Stimulated activated CD4-positive, alpha-beta T cell treated with anti-CD3 and anti-CD28 coated beads, Interleukin-2, amount 100 ng/mL, for 24 hours (primary cell): ENCODE measurements at places on chromosomes 4 and X.
A peak's percentile ranks its signal among the peaks of the same experiment; 100 is the strongest.

- no peak for DNase-seq
These were observed 52.0 kb downstream of the TBC1D14 start for GRCh38 chr4:6961496-6962210.

GRCh38 chrX:13837290-13837745 lies 20.4 kb upstream of the GPM6B start:
- DNase-seq, result no peak

DNA sequence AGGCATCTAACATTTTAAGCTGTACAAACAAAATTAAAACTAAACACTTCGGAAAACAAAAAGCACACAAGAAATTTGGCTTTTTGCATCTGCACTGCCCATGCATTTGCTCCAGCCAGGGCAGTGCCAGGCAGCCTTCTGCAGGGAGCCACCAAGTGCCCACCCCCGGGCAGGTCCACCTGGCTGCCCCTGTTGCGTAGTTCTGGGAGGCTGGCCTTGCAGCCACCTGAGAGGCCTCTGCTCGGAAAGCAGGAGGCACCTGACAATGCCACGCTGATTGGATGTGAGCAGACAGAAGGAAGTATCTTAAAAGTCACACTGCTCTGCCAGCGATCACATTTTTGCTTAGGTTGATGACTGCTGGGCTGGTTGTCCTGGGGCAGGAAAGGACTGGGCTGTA lies 3.5 kb downstream of the TMEM271 start:
- DNase-seq, result no peak

- DNase-seq, result no peak
These were observed 7.5 kb upstream of the KLHL5 start for GRCh38 chr4:39054497-39054896.

DNA sequence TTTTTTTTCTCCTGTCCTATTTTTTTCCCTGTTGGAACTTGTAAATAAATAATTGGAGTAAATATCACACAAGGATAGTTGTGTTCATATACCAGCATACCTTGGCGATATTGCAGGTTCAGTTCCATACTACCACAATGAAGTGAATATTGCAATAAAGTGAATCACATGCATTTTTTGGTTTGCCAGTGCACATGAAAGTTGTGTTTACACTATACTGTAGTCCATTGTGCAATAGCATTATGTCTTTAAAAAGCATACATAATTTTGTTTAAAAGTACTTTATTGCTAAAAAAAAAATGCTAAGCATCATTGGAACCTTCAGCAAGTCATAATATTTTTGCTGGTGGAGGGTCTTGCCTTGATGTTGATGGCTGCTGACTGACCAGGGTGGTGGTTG lies 88.6 kb downstream of the GSTCD start:
- DNase-seq, result no peak

DNA sequence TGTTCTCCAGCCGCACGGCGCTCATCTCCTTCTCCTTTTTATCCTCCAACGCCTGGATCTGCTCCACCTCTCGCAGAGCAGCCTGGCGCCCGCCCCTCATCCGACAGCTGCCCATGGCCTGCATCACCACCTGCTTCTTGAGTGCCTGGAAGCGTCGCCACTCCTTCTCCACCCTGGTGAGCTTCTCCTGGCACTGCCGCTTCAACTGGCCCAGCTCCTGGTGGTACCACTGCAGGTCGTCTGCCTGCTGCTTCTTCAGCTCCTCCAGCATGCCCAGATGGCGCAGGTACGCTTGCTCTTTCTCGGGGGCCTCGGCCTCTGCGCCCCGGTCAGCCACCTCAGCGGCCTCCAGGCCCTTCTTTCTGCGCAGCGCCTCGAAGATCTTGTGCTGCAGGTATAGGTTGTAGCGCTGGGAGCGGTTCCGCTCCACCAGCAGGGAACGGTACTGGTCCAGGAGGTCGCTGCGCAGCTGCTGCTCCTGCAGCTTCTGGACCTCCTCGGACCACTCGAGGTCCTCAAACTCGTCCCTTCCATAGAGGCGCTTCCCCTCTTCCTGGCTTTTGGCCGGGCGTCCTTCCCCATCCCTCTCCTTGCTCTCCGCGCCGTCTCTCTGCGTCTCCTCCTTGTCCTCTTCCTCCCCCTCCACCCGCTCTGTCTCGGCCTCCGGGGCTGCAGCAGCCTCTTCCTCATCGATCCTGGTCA lies 1.2 kb upstream of the TADA2B start:
- DNase-seq, result no peak

DNA sequence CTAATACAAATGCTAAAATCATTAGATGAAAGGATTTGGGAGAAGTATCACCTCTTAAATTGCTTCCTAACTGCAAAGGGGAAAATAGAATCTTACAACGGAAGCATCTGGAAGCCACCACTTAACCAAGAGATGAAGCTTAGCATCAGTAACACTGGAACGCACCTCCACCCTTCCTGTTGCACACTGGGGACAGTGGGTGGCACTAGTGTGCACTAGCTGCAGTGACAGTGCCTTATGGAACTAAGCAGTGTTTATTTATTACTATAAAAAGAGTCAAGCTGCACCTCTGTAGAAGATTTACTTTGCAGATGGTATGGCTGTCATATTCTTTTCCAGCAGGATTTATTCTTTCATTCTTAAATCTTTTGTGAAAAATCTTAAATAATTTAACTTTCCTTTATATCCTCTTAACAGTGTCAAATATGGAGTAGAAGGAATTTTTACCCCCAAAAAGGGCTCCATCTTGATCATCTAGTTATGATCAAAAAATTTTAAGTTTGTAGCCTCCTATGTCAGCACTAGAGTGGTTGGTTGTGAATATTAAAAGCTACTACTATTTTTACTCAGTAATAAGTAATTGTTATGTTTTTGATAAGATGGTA lies 76.7 kb downstream of the SCD5 start:
- peak; percentile 20 for DNase-seq

DNA sequence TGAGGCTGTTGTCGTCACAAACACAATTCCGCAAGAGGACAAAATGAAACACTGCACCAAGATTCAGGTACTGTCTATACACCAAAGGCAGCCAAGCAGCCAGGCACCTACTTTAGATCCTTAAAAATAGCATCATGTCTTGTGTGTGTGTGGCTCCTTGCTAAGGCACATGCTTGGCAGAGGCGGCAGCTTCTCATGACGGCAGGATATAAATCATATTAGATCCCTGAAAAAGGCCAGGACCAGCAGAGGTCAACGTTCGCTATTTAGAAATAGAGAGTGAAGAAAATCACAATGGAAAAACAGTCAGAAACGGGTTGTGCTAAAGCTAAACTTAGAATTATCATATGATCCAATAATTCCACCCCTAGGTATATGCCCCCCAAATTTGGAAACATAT lies 29.5 kb downstream of the PRPS2 start:
- no peak for DNase-seq

DNA sequence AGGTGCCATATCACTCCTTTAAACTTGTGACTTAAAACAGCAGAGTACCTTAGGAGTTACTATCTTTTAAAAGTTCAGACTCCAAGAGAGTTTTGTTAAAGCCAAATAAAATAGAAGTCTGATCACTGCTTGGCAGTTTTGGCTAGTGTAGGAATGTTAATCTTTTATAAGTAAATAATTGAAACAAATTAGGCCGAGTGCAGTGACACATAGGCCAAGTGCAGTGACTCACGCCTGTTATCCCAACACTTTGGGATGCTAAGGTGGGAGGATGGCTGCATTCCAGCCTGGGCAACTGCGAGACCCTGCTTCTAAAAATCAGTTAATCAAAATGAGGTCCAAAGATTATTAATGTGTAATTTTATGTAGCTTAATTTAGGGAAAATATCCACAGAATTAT lies 37.2 kb downstream of the WDR44 start:
- no peak for DNase-seq

DNA sequence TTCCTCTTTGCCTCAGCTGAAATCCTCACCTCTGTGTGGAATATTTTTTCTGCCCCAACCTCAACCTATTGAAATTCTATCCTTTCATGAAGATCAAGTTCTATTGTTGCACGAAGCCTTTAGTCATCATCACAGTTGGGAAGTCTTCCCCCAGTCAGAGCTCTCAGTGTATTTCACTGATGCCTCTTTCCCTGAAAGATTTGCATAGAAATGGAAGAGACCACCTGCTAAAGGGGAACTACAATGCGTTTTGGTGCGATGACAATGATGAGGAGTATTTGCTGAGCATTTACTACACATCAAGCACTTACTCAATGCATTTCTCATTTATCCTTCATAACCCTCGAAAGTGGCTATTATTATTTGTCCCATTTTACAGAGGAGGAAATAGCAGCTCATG lies 151.2 kb upstream of the KLF3 start:
- no peak for DNase-seq

- DNase-seq, result peak; percentile 20
These were observed 38.0 kb downstream of the MAGEE2 start for GRCh38 chrX:75746891-75747639.

- peak; percentile 14 for DNase-seq
These were observed 1.9 kb upstream of the AKAP17A start for GRCh38 chrX:1589356-1590130.

GRCh38 chr4:121321466-121321865 lies 59.4 kb downstream of the QRFPR start:
- no peak for DNase-seq

DNA sequence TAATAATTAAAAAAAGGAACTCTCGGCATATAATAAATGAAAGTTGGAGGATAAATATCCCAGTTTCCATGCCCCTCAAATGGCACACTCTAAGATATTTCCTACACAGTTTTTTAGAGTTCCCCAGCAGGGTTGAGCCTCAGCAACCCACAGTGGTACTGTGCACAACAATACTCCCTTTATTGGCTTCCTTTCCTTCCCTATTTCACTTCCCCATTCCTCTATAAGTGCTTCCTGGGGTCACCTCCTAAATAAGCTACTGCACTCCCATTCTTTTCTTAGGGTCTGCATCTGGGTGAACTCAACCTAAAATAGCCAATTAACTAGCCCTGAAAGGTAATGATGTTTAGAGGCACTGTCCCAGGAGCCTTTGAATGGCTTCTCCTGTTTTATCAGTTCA lies 76.4 kb upstream of the NHS start:
- DNase-seq, result no peak

GRCh38 chrX:115531818-115532403 lies 29.1 kb upstream of the PLS3 start:
- no peak for DNase-seq

DNA sequence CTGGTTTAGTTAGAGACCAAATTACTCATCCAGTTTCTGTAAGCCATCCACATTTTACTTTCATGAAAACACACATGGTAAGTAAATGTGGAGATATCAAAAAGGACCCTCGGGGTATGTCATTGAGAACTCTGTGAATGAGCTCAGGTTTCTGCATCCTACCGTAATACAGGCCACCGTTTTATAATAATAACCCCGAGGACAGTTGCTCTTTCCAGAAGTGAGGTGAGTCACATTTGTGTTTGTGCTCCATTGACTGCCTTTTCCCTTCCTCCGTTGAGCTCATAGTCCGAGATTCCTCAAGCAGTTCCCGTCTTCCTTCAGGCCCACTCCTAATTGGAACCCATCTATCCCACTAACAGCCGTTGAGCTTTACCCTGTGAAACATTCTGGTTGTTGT lies 95.3 kb downstream of the GRID2 start:
- DNase-seq, result no peak

DNA sequence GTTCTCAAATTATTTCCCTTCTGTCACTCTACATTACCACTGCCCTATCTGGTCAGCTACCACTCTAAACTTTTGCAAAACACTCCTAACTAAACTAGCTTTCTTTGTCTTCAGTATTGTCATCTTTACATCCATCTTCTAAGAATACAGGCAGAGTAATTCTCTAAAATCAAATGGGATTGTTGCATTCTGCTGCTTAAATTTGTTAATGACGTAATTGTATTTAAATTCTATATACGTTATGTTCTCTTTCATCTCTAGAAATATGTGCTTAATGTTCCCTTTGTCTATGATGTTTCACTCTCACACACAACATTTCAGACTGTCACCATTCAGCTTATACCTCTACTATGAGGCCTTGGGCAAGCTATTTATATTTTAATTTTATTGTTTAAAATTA lies 1041.1 kb upstream of the POU3F4 start:
- no peak for DNase-seq

DNA sequence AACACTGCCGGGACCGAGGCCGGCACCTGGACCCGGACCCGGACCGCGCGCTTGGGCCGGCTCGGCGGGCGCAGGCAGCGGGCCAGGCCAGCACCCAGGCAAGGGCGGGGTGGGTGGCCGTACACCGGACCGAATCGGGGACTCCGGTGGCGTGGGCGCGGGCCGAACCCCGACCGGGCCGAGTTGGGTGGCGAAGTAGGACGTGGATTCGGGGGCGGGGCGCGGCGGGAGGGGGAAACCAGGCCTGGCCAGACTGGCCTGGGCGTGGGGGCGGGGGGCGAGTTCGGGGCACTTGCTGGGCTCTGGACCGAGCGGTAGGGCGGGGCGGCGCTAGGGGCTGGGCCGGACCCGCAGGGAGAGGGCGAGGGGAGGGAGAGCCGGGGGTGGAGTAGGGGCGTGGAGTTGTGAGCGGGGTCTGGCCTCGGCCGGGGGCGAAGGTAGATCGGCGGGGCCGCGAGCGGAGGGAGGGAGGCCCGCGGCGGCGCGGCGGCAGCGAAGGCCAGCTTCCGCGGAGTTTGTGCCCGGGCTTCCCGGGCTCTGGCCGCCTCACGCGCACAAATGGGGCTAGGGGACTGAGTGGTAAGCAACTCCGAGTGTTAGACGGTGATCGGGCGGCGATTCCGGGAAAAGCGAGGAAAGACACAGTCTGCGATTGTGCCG lies 1.8 kb upstream of the BCORL1 start:
- peak; percentile 29 for DNase-seq

GRCh38 chr4:109629775-109630174 lies 69.7 kb downstream of the MCUB start:
- no peak for DNase-seq

GRCh38 chrX:110426155-110426504 lies 67.5 kb downstream of the RTL9 start:
- DNase-seq, result no peak

GRCh38 chr4:177001271-177002175 lies 208.8 kb upstream of the VEGFC start:
- DNase-seq, result no peak

GRCh38 chr4:38233727-38234480 lies 273.7 kb downstream of the PTTG2 start:
- DNase-seq, result no peak

DNA sequence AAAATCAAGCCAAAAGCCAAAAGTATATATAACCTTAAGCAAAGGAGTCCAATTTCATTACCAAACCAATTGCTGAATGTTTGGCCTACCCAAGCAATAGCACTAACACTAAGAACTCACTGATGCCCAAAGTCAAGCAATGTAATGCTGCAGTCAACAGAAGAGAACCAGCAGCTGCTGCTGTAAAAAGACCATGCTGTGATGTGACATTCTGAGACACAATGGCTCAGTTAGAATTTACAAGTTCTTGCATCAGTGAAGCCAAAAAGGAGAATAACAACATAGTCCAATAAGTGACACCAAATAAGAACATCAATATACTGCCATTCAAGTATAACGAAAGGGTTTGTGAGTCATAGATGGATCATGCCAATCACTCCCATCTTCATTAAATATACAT lies 514.0 kb upstream of the DIAPH2 start:
- no peak for DNase-seq

GRCh38 chr4:171397175-171397574 lies 416.0 kb upstream of the GALNTL6 start:
- DNase-seq, result no peak

GRCh38 chr4:108662629-108663028 lies 12.2 kb downstream of the OSTC start:
- no peak for DNase-seq
